Stimulated activated CD4-positive, alpha-beta T cell treated with anti-CD3 and anti-CD28 coated beads, Interleukin-1b, Interleukin-23, amount 100 ng/mL, for 1 hour (primary cell): ENCODE measurements at places on chromosomes 11 and 22.

DNA sequence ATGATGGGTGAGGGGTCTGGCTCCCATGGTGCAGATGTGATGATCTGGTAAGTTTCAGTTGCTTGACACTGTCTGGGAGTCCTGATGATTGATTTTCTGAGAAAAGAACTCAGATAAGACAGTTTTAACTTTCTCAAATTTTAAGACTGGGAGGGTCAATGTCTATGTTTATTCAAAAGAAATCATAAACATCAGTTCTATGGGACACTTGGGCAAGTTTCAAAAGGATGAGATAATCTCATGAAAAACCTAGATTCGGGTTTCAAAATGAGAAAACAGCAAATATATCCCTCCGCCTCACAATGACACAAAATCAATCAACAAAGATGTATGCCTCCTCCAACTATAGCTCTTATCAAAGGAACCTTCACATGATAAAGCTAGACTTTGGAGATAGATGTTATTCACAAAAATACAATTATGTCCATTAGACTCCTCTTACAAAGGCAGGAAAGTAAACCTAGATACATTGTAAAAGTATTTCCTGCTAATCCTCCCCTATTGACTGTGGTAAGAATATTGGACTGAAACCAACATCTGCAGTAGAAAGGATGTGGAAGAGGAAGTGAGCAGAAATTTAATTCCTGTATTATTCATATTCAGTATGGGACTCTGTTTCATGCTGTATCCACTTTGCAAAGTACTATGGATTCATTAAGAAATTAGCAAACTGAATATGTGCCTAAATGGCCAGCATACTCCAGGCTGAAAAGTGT, 21.6 kb downstream of the SVIP start:
- no peak for DNase-seq

DNA sequence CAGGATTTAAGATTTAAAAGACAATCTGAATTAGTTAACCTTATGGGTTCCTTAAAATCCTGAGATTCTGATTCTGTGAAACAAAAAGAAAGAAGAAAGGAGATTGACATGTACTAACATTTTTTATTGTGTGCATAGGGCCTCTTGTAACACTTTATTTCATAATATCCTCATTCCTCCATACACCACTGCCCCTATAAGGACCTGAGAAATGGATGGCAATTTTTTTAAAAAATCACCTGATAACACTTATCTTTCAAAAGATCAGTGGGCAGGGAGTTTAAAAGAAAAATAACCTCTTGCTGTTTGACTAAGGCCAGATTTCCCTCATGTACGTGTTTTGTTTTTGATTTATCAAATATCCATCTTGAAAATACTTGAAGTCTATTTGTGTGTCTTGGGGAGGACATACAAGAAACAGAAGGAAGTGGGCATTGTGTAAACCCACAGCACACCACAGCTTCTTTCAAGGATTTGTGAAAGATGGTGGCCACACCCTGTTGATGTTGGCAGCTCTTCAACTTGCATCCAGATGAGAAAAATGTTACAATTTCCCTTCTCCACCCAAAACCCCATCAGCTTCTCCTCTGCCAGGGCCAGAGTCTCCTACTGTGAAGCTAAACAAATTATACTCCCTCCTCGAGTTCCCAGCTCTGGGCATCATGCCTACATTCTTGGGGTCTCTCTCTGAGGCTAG, 35.0 kb upstream of the MPEG1 start:
- DNase-seq: no peak

DNA sequence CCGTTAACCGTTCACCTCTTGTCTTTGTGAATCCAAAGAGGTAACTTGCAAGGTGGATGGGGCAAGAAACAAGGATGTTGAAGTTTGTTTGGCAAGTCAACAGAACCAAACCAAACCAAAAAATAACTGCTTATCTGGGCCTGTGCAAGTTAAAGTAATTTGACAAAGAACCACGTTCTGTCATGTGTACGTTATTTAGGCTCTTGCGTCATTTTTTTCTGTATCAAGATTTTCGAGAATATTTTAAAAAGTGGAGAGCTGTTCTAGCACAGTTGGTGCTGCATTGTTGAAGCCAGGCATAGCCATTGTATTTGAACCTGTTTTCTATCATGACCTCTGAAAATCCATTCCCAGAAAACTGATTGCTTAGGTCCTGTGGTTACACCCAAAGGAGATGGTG, 55.1 kb downstream of the PARVA start:
- DNase-seq: no peak

- no peak for DNase-seq
Measured at GRCh38 chr11:67649634-67650510, 658 bp downstream of the ACY3 start.

- DNase-seq: no peak
Measured at GRCh38 chr22:35089139-35089538, 23.2 kb downstream of the ISX start.

GRCh38 chr11:59426361-59427067, at the start of gene OR5A2:
Gene OR5A2 (minus strand): TSS chr11:59426413. CDS start chr11:59422953, 3,460 bp downstream.
- DNase-seq: no peak

DNA sequence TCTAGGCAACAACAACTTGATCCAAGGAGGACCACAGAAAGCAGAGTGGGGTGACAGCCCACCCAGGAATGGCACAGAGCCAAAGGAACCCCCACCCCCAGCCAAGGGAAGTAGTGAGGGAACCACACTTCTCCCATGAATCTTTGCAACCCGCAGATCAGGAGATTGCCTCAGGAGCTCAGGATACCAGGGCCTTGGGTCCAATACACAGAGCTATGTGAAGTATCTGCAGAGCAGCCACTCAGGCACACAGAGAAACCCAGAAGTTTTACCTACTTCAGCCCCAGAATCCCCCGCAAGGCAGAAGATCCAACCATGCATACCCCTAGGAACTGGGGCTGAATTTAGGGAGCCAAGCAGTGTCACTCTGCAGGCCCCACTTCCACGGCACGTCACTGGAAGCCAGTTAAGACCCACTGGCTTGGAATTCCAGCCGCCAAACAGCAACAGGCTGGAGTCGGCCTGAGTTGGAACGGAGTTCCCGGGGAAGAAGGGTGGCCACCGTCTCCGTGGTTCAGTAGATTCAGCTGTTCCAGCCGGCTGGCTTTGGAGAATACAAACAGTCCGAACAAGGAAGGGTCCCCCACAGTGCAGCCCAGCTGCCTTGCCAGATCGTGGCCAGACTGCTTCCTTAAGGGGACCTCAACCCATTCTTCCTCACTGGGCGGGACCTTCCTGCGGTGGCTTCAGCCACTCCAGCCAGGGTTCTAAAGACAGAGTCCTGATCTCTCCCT, 174.1 kb downstream of the TTC28 start:
- DNase-seq: no peak

- DNase-seq: no peak
Measured at GRCh38 chr11:110430267-110431050, 711 bp downstream of the FDX1 start.

GRCh38 chr22:50473088-50473487, 1.7 kb downstream of the SBF1 start:
- DNase-seq: no peak

DNA sequence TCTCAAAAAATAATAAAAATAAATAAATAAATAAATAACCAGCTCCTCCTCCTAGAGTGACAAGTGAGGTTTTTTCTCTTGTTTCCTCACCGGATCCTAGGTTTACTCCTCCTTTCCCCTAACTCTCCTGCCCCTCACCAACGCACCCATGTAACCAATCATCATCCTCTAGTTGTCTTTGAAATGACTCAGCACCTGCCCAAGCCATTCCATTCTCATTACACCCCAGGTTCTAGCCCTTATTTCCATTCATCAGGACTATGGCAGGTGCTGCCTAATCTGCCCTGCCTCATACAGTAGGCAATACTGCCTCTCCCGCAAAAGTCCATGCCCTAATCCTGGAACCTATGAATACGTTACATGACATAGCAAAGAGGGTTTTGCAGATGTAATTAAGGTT, 60.4 kb downstream of the BUD13 start:
- no peak for DNase-seq

DNA sequence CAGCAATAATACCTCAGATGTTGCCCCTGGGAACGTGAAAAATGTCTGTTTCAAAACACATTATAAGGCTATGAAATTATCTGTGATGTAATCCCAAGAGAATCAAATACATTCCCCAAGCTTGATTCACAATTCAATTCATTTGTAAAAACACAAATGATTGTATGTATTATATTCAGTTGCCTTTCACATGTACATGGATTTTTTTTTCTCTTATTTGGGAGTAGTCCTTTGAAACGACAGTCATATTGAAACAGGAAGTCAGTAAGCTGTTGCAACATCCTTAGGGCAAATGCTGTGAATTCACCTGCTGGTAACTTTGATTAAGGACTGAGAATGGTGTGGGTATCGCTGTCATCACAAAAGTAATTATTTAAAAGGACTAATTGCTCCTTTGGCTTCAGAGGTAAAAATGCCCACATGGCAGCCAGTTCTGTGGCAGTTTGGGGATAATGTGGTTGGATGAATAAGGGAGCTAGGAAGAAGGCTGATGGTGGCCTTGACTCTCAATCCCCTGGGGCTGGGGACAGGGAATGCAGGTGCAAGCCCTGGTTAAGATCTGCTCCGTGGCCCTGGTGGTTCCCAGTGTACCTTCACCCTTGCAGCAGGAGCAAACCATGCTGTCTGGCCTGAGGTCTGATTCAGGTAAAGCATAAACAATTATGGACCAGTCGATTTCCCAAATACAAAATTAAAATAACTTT, 13.2 kb downstream of the EHF start:
- no peak for DNase-seq

GRCh38 chr11:57458410-57459163, 1.7 kb upstream of the RTN4RL2 start:
- no peak for DNase-seq

GRCh38 chr11:114466742-114467141, 27.5 kb downstream of the REXO2 start:
- no peak for DNase-seq

- no peak for DNase-seq
Measured at GRCh38 chr11:28223577-28223976, 115.4 kb downstream of the METTL15 start.

GRCh38 chr11:21396342-21397008, 727.1 kb downstream of the NELL1 start:
- DNase-seq: no peak

DNA sequence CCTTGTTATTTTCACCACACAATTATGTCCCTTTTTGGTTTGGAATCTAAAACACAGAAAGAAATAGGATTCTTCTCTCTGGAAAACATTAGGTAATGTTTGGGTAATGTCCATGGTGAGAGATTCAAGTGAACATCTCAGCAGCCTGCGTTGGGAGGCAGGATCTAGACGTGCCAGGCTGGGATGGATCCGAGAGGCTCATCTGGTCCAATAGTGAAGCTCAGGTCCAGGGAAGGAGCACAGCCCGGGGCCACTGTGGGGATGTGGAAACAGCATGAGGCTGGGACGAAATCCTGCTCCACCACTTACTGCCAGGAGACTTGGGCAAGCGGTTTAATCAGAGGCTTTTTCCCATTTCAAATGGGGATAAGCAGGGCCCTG, 109.9 kb downstream of the CSNK2A3 start:
- no peak for DNase-seq

DNA sequence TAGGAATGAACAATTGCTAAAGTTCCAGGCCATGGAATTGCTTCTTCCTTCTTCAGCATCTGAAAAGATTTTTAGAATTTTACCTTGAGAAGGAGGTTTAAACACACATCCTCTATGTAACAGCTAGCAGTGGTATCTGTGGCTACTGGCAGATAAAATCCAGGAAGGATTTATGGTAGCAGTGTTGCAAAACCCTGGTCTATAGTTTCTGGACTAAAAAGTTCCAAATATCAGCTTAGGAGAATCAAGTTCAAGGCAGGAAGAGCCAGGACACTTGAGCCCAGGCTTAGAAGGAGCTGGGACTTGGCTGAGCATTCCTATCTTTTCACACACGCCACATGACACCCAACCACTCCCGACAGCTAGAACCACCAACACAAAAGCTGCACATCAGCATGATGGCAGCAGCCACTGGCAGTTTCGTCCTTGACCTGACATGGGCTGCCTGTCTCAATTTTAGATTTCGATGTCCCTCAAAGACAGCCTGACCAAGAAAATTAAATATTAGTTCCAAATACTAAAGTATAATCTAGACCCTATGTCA, 14.1 kb downstream of the LARGE2 start:
- no peak for DNase-seq

- DNase-seq: no peak
Measured at GRCh38 chr11:107676336-107677057, 35.4 kb downstream of the SLN start.

DNA sequence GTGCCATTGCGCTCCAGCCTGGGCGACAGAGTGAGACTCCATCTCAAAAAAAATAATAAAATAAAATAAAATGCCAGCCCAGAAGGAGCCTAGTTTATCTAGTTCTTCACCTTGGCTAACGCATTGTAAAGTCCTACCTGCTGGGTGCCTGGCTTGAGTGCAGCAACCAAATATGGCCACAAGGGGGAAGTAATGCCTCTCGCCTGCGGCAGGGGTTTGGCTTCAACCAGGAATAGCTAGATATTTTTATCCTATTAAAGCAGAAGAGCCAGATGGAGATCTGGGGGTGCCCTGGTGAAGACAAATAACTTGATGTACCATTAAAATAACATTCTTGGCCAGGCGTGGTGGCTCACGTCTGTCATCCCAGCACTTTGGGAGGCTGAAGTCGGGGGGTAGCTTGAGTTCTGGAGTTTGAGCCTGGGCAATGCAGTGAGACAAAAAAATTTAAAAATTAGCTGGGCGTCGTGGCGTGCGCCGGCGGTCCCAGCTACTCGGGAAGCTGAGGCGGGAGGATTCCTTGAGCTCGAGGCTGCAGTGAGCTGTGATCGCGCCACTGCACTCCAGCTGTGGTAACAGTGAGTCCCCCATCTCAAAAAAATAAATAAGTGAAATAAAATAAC, 20.6 kb upstream of the PLEKHB1 start:
- DNase-seq: peak; percentile 48

- no peak for DNase-seq
Measured at GRCh38 chr22:39313258-39314001, 6.0 kb downstream of the RPL3 start.

DNA sequence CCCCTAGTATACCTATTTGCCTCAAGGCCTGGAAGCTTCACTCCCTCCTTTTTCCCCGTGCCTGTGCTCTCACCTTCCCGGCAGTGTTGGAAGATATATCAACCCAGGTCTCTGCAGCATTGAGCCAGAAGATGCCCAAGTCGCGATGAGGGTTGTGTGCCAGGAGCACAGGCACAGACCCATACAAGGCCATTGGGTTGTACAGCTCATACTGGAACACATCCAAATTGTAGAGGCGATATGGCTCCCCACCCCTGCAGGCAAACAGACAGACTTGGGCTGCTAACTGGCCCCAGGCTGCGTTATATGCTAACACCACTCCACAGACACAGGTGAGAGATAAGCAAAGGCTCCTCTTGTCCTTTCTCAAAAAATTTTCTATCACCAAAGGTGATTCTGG, 10.7 kb upstream of the B3GAT3 start:
- no peak for DNase-seq
